Psoas muscle (tissue), 8 donors: ENCODE measurements at places on chromosomes 1 and 21.

DNA sequence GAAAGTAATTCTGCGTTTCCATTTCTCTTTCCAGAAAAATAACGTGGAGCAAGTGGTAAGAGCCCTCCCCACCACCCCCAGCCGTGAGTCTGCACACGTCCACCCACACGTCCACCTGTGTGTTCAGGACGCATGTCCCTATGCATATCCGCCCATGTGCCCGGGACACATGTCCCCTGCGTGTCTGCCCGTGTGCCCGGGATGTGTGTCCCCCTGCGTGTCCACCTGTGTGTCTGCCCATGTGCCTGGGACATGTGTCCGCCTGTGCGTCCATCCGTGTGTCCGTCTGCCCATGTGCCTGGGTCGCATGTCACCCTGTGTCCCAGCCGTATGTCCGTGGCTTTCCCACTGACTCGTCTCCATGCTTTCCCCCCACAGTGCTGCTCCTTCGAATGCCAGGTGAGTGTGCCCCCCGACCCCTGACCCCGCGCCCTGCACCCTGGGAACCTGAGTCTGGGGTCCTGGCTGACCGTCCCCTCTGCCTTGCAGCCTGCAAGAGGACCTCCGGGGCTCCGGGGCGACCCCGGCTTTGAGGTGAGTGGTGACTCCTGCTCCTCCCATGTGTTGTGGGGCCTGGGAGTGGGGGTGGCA lies 5.6 kb downstream of the COL6A1 start:
- DNase-seq = peak; percentile 44

DNA sequence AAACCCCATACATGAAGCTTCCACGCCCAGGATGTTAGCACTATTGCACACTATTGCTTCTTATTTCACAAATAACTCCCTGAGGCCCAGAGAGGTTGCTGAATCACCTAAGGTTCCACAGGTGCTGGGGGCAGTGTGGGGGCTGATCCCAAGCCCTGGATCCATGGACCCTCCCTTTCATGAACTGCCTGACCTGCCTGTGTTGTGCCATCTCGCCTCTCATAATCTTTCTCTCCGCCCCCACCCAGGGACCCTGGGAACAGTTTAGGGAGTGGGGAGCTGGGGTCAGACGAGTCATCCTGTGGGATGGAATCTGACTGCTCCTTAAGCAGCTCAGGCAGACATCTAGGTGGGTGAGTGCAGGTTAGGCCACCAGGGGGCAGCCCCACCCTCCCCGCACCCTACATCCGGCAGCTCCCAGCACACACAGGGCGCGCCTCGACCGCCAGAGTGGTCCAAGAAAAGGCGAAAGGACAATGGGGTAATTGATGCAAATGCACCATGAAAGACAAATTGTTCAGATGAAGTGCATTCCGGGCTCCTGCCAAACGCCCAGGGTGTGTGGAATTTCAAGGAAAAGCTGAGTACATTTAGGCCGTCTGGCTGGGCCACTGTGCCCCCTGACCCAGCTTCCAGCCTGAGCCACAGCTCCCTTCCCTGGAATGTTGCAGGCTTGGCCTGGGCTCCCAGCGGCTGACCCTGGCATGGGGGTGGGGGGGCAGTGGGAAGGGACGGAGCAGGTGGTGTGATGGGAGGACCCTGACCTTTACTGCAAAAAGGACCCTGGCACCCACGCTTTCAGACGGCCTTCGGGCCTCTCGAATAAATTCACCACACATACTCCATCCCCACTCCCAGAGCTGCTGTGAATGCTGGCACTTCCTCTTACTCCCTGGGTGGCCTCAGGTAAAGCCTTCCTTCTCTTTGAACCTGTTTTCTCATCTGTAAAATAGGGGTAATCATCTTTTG lies 20.8 kb downstream of the PHLDA3 start:
- DNase-seq = peak; percentile 82

DNA sequence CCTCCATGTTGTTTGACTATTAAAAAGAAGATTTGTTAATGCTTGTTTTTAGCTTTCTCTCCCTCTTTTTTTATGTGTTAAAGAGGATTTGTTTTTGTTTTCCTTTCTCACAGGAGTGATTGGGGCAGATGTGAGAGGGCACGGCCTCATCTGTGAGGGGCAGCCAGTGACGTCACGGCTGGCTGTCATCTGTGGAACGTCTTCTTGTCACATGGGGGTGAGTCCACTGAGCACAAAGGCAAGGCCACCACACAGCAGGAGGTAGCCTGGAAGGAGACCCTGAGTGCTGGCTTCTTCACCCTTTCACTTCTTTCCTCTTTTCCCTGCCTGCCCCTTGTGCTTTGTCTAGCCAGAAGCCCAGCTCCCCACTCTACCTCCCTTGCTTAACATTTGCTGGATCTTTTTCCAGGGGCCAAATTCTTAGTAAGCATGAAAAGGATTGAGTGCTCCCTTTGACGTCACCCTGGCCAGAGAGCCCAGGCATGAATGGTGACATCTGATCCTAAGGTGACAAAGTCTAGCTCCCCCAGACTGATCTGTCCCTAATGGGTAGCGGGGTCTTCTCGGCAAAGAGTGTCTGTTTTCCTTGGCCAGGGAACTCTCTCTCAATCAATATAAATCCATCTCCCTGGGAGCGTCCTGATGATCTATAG lies 257.2 kb downstream of the FGGY start:
- no peak for DNase-seq

- no peak for DNase-seq
Observed at GRCh38 chr1:86429122-86429725, 5.3 kb downstream of the CLCA2 start.

DNA sequence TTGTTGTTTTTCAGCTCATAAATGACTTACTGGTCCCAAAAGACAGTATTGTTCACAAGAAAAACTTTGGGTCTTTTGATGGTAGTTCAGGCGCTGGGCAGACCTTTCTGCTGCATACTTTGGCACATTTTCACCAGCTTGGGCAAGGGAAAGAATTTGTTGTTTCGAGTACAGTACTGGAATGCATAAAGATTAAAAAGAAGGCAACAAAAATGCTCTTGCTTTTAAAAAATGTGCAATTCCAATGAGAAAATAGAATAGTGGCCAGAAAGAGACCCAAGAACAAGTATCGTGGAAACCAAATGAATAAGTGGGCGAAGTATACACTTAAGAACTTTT lies 56.0 kb downstream of the CLIC6 start:
- no peak for DNase-seq

GRCh38 chr1:65412984-65413375 lies 7.5 kb upstream of the LEPR start:
- no peak for DNase-seq

DNA sequence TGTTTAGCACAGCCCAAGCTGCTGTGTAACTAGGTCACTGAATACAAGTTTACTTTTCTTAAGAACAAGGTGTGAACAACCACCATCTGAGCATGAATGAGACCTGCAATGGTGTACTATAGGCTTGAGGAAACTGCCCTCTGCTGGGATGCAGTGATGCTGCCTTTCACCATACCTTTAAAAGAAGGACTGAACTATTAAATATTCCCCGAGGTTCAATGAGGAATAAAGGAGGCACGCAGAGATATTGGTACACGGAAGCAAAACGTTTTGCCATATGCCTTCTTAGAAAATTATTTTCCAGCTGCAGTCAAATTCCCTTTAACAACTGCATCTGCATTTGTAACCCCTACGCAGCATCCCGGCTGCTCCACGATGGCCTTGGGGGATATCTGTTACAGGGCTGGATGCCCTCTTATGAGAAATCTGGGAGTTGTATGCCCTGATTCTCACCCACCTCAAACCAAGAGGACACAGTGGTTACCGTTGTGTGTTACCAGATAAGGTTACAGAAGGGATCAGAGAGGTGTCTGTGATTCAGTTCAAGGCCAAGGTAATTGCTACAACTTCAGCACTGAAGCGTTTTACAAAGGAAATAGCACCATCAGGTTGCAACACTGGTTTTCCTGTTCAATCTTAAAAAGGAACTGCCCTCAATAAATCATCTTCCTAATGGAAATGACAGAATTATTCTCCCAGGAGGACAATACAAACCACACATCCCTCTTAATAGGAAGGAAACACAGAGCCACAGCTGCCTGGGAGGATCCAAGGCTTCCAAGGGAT lies 470.5 kb downstream of the LTN1 start:
- no peak for DNase-seq

DNA sequence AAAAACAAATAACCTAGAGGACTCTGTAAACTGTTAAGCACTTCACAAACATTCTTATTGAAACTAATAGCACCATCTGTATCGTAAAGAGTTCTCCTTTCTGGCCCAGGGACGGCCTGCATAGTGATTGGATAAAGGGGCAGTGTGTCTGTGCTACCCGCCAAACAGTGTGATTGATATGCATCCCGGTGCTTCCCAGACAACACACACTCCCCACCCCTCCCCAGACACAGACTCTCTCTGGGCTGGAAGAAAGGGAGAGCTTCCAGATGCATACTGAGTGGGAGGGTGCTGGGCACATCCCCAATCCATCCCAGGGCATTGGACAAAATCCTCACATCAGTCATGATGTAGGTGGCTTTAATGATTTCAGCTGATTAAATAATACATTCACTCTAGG lies 3.7 kb downstream of the HSD11B1 start:
- DNase-seq = no peak

DNA sequence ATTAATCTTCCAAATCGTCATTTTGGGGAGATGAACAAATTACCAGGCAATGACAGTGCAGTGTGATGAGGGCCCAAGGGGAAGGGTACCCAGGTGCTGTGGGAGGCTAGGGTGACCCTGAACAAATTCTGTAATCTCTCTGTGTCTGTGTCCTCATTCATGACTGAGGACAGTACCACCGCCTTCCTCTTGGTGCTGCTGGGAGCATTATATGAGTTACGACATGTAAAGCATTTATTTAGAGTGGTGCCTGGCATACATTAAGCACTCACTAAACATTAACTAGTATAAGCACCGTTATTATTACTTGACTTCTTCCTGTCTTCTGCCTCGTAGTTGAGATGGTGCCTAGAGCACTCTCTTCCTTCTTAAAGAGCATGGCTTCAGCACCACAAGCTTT lies 468.2 kb upstream of the VAMP3 start:
- no peak for DNase-seq

DNA sequence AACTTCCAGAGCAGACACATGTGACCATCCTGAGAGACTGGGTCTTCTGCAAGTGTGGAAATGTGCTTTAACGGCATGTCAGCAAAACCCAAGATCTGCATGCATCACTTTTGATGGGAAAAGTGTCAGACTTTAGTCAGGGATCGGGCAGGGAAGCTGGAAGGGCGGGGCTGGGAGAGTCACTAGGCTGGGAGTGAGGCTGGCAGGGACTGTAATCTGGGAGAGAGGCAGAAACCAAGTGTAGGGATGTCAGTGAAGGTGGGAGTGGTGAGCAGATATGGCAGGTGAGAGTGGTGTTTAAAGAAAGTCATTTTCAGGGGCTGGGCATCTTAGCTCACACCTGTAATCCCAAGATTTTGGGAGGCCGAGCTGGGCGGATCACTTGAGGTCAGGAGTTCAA lies 11.3 kb downstream of the CDA start:
- DNase-seq = no peak

GRCh38 chr21:44510508-44511218 lies 29.3 kb downstream of the KRTAP10-1 start:
- peak; percentile 60 for DNase-seq

GRCh38 chr1:9121496-9122409 lies 7.1 kb downstream of the GPR157 start:
- peak; percentile 5 for DNase-seq

GRCh38 chr1:204128964-204129896 lies 22.6 kb downstream of the ETNK2 start:
- peak; percentile 68 for DNase-seq
